Right kidney (tissue), 9 donors: ENCODE measurements at places on chromosomes 3 and 15.

GRCh38 chr15:46413799-46414198, 779.0 kb downstream of the SQOR start:
- no peak for DNase-seq

DNA sequence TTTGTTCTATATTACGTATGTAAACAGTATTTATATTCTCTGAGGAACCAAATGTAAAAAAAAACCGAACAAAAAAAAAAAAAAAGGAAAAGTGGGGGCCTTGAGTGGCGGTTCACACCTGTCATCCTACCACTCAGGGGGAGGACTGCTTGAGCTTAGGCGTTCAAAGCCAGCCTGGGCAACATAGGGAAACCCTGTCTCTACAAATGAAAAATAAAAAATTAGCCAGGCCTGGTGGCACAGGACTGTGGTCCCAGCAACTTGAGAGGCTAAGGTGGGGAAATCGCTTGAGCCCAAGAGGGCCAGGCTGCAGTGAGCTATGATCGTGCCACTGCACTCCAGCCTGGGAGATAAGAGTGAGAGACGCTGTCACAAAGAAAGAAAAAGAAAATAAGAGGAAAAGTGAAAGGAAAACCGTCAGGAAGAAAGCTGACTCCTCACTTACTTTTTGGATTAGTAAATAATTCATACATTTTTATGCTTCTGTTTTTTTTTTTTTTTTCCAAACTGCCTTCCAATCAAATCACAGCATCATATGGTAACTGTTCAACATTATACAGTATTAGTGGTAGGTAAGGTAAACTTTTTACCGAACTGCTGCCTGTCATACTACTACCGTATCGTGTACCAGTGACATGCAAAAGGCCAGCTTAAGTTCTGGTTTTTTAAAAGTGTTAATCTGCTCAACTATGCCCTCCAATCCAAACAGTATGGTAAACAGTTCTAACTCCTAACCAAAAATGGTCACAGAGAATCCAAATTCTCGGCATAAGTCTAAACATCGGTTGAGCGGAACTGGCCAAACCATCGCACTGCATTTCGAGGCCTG, 1.2 kb downstream of the PHC3 start:
- peak; percentile 29 for DNase-seq

GRCh38 chr3:188583341-188584161, 429.6 kb downstream of the LPP start:
- no peak for DNase-seq

DNA sequence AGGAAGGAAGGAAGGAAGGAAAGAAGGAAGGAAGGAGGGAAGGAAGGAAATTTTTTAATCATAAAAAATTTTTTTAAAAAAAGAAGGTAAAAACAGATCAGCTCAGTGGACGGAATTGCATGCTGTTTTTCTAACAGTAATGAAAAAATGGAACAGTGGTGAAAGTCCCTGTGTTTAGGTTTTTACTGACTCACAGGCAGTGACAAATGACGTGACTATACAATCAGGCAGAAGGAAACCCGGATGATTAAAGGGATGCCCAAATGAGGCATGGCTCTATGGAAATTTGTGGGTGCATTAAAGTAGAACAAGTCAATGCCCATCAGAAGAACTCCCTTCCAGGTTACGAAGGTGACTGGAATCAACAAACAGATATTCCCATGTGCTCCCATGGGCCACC, 135.0 kb downstream of the IMPG2 start:
- DNase-seq = no peak

GRCh38 chr3:40465456-40465855, 8.3 kb downstream of the RPL14 start:
- DNase-seq = no peak

- DNase-seq = no peak
Observed at GRCh38 chr3:138785951-138786350, 48.8 kb downstream of the PIK3CB start.

- DNase-seq = peak; percentile 12
Observed at GRCh38 chr3:160403028-160403545, 3.6 kb downstream of the SMC4 start.

DNA sequence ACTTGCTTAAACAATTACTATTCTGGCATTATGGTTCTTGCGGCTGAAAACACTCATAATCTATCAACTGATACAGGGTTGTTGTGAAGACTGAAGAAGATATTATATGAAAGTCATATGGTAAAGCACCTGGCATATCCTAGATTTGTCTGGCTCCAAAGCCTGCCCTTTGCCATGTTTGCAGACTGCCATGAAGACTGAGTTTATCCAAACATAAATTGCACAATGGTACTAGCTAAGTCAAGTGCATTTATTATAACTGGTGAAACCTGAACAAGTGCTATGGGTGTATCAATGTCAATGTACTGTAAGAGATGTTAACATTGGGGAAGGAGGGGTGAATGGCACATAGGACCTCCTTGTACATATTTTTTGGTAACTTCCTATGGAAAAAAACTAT, 87.4 kb upstream of the MEX3B start:
- no peak for DNase-seq

DNA sequence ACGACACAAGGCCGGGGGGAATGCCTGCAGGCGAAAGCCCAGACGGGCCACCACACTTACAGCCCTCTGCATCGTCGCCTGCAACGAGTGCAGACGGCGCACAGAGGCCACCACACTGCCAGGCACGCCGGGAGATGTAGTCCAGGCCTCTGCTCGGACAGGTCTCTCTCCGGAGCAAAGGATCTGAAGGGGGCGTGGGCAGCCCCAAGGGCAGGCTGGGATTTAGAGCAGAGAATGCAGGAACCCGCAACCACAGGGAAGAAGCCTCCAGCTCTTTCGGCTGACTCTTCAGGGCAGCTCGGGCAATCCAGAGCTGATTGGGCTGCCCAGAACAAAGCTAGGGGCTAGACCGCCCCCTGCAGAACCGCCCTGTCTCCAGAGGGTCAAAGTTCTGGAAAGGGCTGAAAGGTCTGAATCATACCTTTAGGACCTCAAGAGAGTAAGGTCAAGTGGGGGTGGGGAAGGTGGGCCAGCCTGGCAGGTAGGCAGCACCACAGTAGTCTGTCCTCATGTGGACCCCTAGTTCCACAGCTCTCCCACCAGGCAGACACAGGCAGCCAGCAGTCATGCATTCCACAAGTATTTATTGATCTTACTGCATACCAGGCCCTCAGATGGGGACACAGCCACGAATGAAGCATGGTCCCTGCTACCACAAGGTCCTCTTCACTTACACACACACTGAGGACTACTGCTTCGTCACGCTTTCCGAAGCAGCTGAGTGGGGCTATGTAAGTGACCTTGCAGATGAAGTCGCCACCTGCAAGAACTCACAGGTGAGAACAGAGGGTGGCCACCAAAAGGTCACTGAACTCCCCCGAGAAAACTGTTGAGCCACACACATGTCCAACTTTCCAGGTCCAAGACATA, at the start of gene AMT:
AMT (minus strand) TSS at position 95 of the 870 bp plus-strand sequence; CDS start at position 72, 23 bp downstream.
- DNase-seq = peak; percentile 63

DNA sequence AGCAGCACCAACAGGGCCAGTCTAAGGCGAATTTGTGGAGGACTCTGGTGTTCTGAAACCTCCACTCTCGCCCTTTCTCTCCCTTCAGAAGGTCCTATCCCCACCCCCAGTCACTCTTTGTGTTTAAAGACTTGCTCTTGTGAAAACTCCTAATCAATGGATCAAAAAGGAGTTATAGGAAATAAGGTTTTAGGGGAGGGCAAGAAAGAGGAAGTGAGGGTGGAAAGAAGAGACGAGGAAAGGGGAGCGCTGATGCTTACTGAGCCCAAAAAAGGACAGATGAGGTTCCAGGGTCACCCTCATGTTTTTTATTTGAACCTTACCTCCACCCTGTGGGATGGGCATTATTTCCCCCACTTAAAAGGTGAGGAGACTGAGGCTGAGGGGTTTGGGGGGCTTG, 70.0 kb upstream of the SLC6A11 start:
- no peak for DNase-seq

DNA sequence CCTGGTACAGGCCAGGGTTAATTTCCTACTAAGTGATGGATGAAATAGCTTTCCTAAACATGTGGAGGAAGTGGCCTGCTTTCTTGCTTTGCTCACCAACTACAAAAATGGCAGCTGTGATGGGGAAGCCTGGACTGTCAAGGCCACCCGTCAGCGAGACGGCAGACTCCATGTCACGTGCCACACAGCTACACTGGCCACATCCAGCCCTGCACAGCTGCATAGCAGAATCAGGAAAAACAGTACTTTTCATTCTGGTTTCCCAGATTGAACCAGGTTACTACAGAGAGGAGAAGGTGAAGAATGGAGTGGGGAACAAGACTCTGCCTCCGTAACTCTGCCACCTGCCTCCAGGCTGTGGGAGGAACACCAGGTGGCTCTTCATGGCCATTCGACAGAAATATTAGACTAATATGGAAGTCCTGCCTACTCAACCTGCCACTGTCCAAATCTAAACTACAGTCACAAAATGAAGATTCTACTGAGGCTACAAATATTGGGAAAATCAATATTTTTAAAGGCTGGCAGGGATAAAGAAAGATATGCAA, 174.3 kb downstream of the MAGI1 start:
- no peak for DNase-seq

DNA sequence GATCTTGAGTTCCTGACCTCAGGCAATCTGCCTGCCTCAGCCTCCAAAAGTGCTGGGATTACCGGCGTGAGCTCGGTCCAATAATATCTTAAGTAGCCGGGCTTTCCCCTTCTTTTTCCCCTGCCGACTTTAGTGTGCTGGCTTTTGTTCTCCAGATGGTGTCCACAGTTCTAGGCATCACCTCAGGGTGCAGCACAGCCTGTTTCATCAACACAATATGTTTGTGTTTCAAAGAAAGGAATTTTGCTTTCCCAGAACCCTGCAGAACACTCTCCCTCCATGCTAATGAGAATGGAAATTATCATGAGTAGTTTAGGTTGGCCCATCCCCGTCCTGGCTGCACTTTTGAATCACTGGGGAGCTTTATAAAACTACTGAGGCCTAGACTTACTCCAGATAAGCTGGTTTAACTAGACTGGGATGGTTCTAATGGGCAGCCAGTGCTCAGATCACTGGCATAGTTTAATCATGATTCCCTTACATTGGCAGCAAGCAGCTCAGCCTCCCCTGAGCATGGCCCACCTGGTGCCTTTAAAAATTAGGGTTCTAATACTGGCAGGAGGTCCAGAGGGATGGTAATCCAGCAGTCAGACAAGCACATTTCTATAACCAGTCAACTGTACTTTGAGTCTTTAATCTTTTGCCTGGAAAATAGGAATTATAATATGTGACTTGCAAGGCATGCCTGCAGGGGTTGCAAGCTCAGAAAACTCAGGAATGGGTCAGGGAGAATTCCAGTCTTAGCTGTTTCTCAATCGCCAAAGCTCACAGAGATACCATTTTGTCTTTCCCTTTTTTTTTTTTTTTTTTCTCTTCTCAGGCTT, 127.6 kb upstream of the RASGRP1 start:
- DNase-seq = no peak

GRCh38 chr15:95086531-95087252, 855.3 kb downstream of the MCTP2 start:
- DNase-seq = peak; percentile 9
